NCI-H510A treated with DMSO at 0.1 percent for 48 hours (cell line): ENCODE measurements at places on chromosomes 1 and 21.

- DNase-seq = no peak
Observed at GRCh38 chr21:41242238-41242829, 74.3 kb upstream of the FAM3B start.

DNA sequence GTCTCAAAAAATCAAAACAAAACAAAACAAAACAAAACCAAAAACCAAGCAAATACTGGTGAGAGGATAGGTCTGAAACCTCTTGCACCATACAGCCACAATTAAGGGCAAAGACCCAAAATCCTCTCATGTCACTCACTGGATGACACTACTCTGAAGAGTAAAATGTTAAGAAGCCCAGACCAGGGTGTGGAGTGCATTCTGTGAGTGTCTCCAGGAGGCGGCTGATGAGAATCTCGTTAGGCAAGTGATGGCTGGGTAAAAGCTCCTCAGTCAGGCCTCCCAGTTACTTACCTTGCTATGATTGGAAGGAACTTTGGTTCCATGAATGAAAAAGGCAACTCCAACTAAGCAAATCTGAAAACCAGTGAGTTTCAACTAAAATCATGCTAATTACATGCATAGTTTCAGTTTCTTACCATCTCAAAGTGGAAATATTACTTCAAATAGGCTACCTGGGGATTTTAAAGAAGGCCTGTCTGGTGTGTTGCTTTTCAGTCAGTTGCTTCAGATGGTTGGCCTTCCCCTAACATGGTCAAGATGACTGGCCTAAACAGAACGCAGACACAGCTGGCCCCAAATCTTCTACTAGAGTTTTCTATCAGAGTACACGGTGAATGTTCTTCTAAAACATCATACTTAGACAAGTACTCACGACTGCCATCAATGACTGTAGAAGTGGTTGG lies 95.1 kb downstream of the KIAA0319L start:
- no peak for DNase-seq

DNA sequence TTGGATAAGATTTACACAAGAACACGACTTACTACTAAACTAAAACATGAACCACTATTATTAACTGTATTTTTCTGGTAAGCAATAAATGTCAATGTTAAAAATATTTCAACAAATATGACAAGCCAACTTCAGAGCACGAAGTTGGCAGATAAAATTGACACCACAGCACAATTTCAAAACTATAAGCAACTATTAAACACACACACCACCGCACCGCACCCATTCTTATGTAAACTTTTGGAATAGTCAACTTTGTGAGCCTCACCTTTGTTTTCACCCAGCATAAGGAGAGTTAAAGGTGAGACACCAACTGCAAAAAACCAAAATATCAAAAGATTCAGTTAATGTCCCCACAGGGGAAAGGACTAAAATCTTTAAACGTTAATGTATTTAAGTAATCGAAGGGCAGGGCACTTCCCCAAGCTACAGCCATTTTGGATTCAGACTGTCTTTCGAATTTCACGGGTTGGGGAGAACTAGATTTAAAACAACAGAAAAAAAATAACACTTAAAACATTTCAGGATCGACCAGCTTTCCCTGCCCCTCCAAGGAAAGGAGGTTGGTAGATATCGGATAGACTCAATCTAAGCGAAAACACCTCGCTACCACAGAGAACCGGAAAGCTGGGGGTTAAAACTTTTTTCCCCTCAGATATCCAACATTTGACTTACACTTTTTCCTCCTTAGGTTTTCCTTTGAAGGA lies 872 bp downstream of the GPBP1L1 start:
- no peak for DNase-seq

GRCh38 chr21:32929633-32930038 lies 96.1 kb upstream of the OLIG2 start:
- DNase-seq = no peak

- no peak for DNase-seq
Observed at GRCh38 chr21:43599728-43600127, 59.6 kb downstream of the HSF2BP start.

DNA sequence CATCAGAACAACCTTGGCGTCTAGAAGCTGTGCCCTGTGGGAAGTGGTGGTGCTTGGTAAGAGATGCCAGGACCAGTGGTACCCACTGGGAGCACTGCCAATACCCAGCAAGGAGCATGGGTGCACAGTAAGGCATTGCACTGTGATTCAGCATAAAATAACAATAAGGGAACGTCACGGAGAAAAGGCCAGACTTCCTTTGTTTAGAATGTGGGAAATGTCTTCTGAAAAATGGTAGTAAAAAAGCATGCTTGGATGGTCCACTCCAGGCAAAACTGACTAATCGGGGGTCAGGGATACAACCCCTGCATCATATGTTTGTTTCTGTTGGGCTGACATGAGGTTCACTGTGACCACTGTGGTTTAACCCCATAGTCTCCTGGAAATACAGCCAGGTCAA lies 14.7 kb downstream of the METTL18 start:
- DNase-seq = no peak

DNA sequence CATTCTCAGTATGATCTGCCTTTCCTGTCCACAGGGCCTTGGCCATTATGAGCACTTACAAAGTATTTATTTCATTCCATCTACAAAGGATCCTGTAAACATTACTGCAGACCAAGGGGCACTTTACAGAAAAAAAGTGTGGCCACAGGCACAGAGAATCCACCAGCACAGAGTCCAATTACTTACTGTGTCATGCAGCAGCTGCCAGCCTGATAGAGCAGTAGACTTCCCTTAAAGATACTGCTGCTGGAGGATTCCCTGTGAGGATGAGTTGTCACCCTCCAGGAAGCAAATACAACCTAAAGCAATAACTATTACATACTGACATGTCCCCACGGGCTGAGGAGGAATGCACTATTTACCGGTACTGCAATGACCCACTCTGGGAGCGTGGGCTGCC lies 97.1 kb upstream of the COG2 start:
- no peak for DNase-seq

DNA sequence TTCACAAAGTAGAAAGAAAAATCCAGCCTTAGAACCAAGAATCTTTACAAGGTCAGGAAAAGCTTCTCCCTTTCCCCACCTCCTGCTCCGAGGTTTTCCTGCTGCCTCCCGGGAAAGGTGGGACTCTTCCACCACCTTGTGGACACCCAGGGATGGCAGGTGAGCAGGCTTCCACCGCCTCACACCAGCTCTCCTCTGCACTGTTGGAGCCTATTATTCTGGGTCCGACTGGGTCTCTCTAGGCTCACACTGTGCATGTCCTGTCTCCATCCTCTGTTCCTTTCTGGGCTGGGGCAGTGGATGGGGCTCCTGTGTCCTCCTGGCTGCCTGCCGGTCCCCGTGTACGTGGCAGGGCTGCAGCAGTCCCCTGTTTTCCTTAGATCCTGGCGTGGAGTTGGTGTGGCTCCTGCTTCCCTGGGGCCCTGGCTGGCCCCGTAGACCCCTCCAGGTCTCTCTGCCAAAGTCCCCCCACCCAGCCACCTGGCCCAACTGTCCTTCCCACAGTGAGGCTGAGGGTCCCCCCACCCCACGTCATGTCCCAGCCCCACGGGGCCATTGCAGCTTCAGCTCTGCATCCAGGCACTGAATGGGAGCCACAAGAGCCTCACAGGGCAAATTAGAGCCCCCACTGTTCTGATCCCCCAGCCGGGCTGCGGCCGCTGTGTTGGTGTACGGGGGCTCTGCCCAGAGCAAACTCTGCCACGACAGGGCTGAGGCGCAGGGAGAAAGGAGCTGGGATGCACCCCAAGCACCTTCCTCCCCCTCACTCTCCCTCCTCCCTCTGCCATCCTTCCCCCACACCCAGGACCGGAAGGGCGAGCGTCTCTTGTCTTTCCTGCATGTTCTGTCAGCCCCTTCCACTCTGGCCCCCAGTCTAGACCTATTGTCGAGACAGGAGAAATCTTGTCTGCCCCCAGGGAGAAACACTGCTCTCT lies 3.3 kb upstream of the SLC45A1 start:
- DNase-seq = peak; percentile 99

GRCh38 chr21:45457161-45457831 lies 52.3 kb downstream of the COL18A1 start:
- no peak for DNase-seq

DNA sequence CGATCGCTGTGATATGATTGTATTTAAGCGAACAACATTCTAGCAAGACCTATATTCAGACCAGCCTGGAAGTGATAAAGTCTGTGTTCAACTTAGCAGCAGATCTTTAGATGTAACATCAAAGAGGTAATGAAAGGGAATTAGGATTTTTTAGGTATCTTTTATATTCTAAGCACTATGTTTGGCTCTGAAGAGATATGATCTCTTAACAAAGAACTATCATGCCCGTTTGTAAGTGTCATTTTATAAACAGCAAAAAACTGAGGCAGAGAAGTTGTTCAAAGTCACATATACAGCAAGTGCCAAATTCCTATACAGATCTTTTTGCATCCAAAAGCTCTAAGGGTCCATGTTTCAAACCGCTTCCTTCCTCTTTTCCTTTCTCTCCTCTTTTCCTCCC lies 53.0 kb upstream of the TIAM1 start:
- DNase-seq = no peak

DNA sequence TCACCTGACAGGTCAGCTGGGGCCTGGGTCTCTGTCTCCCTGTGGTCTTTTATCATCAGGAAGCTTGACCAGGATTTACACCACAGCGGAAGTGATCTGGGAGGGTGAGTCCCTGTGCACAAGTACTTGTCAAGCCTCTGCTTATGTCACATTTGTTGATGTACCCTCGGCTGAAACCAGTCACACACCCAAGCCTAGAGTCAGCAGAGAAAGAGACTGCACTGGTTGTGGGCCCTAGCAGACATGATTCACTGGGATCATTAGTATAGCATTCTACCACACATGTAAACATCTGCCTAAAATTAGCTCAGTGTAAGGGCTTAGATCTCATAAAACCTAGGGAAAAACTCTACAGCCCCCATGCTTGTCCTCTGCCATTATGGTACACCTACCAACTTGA lies 79.3 kb upstream of the LAMC2 start:
- no peak for DNase-seq

DNA sequence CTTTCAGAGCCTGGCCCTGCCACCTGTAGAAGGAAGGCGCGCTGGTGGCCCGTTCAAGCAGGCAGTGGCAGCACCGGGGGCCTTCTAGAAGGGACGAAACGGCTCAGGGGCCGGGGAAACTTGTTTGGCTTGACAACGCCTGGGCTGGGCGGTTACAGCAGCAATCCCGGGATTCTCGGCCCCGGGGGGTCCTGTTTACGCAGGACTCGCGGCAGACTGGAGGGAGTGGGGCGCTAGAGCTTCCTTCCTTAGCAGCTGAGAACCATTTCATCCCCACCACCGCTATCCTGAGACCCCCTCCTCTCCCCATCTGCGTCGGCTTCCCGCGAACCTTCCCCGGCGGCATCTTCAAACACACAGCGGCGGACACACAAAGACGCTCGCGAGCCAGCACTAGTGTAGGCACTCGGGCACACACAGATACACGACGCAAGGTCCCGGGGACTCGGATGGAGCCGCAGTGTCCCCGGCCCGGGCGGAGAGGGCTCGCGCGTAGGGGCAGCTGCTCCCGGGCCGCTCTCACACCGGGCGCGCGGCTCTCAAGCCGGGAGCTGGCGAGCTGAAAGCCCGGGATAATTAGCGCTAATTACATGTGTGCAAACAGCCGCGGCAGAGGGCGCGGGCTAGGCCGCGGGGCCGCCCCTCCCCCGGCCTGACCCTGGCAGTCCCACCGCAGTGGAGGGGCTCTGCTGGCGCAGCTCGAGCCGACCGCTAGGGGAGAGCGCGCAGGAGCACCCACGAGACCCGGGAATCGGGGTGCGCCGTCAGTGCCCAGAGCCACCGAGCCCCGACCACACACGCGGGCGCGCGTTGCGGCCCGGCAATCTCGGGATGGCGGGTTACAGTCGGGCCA lies 271.4 kb downstream of the FOXD2 start:
- DNase-seq = no peak

GRCh38 chr1:94068999-94069918 lies 51.7 kb downstream of the ABCA4 start:
- DNase-seq = peak; percentile 96

- no peak for DNase-seq
Observed at GRCh38 chr1:159970932-159971342, 16.9 kb upstream of the SLAMF9 start.

- DNase-seq = peak; percentile 92
Observed at GRCh38 chr1:22451702-22452480, at the start of gene ZBTB40. Gene ZBTB40 (plus strand): TSS chr1:22451851. CDS start chr1:22489949, 38,098 bp downstream.

DNA sequence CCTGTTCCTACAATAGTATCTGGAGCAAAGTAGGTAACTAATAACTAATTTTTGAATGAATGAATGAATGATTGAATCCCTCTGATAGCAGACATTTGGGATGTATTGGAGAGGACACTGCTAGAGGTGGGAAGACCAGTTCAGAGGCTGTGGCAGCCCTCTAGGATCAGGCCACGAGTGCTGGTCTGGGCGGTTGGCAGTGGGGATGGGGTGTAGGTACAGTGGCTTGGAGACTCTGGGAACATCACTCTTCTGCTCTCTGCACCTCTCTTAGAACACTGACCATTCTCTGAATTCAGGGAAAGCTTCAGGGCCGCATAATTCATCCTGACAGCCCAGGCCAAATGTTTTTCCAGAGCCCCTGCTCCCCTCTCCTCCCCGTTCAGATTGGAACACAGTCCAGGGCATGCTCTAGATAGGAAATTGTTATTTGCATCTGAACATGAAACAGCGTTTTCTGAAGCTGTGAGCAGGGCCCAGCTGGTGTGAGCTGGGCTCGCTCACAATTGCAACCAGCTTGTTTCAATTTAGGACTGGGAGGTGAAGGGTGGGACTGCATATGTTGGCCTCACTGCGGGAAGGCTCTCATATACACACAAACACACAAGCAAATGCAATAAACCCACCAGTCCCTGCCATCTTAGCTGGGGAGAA lies 253.1 kb upstream of the USP24 start:
- DNase-seq = no peak

DNA sequence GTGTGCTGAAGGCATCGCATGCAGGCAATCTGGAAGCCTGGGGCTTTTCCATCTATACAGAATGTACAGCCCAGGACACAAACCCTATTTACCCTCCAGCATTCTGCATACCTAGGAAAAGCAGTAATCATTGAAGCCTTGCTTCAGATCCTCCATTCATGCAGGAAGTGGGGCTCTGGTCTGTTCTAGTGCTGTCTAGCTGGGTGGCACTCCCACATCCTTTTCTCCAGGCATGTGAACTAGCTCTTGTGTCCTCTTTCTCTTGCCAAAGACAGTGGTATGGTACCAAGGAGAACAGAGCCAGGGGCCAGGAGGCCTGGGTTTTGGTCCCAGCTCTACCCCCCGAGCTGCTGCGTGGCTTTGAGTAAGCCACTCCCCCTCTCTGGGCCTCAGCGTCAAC lies 21.7 kb downstream of the LRP8 start:
- no peak for DNase-seq

- no peak for DNase-seq
Observed at GRCh38 chr1:68620571-68620970, 123.7 kb upstream of the DEPDC1 start.

- no peak for DNase-seq
Observed at GRCh38 chr1:64631346-64632034, 113.4 kb upstream of the RAVER2 start.

GRCh38 chr1:19467199-19468187 lies 17.8 kb downstream of the CAPZB start:
- DNase-seq = no peak
